Endothelial cell (in vitro differentiated cells): ENCODE measurements at places on chromosomes 11 and 22. TPM values are rescaled to one million over a fixed set of nuclear protein-coding genes. Genes with fewer than 3 reads are reported as not detected.
A peak's percentile ranks its signal among the peaks of the same experiment; 100 is the strongest.

Gene NECTIN1
- 17.9 TPM for total RNA-seq

Gene THY1
- 526 TPM for total RNA-seq

Gene ARVCF
- total RNA-seq, result 67.3 TPM

Gene CPT1B
- total RNA-seq, result 89.0 TPM

Gene TMPRSS4
- total RNA-seq, result not detected

Gene MUC5AC
- not detected for total RNA-seq

Gene OR10G7
- not detected for total RNA-seq

Gene ASPHD2
- 14.5 TPM for total RNA-seq

- DNase-seq, result no peak
- H3K4me1 ChIP-seq, result no peaks in the 10 kb centered on the region
- no peak overlapping the region for H3K4me3 ChIP-seq
- no peak overlapping the region for H3K27ac ChIP-seq
- no peaks in the 10 kb centered on the region for H3K27me3 ChIP-seq
- H3K36me3 ChIP-seq, result peaks cover 27% of the 10 kb centered on the region
Measured at GRCh38 chr11:18295316-18295715, 26.6 kb downstream of the HPS5 start.

- H3K4me3 ChIP-seq, result no peak overlapping the region
- no peak for DNase-seq
- no peaks in the 10 kb centered on the region for H3K36me3 ChIP-seq
Measured at GRCh38 chr11:96580476-96581040, 190.7 kb downstream of the JRKL start.

- H3K4me3 ChIP-seq, result no peak overlapping the region
- no peaks in the 10 kb centered on the region for H3K36me3 ChIP-seq
- H3K27ac ChIP-seq, result no peak overlapping the region
- H3K4me1 ChIP-seq, result peaks cover 9% of the 10 kb centered on the region
- DNase-seq, result no peak
Measured at GRCh38 chr11:21257461-21257860, 588.1 kb downstream of the NELL1 start.

GRCh38 chr11:134126217-134126822 is 57.4 kb downstream of the JAM3 start:
- peaks cover 77% of the 10 kb centered on the region for H3K4me1 ChIP-seq
- H3K4me3 ChIP-seq, result peak overlapping the region; percentile 10
- peak overlapping the region; percentile 55 for H3K27ac ChIP-seq
- H3K27me3 ChIP-seq, result peaks cover 8% of the 10 kb centered on the region
- DNase-seq, result no peak

- H3K27ac ChIP-seq, result no peak overlapping the region
- H3K4me1 ChIP-seq, result no peaks in the 10 kb centered on the region
Measured at GRCh38 chr11:28383456-28383855, 275.3 kb downstream of the METTL15 start.

- H3K36me3 ChIP-seq, result peaks cover 5% of the 10 kb centered on the region
- peaks cover 38% of the 10 kb centered on the region for H3K4me1 ChIP-seq
- H3K27me3 ChIP-seq, result peaks cover 24% of the 10 kb centered on the region
- H3K4me3 ChIP-seq, result peak overlapping the region; percentile 84
Measured at GRCh38 chr11:64723907-64724862, 1.2 kb upstream of the NRXN2 start.
